Stimulated activated CD4-positive, alpha-beta T cell treated with anti-CD3 and anti-CD28 coated beads, Interleukin-1b, Interleukin-23, amount 100 ng/mL, for 48 hours (primary cell): ENCODE measurements at places on chromosomes 12 and 14.

DNA sequence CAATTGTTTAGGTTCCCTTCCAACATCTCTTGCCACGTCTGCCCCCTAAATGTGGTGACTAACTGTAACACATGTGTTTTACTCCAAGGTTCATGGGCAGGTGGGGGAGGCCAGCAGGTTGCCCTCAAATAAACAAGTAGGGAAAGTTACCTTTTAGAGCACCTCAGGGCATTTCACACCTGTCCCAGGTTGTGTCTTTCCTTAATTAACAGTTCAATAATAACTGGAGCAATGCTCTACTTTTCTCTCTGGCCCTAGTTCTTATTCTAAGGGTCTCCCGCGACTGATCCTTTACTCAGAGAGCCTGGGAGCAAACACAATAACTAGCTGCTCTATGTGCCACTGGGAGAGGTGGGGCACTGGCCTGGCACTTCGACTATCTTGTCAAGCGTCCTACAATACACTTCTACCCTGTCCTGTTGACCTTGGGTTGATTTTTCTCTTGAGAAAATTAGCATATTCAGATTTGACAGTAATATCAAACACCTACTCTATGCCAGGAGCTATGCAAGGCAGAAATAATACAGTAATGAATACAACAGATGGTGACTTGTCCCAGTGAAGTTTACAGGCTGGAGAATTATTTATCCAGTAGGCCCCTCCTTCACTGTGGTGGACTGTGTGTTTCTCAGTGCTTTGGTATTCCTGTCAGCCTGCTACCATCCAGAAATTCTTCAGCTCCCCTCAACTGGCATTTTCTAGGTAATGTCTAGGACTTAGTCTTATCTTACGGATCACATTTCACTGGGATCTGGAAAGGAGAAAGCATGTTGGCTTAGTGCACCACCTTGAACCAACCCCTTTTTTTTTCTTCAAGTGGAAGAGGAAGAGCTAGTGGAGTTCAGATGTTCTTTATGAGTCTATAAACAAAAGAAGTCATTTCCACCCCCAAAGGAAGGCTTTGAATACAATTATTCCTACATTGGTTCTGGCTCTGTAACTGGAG is 202.6 kb downstream of the CRADD start:
- DNase-seq: no peak

GRCh38 chr12:109830718-109831117 is 2.5 kb downstream of the TRPV4 start:
- no peak for DNase-seq

- DNase-seq: no peak
Measured at GRCh38 chr12:121523741-121524140, 57.1 kb downstream of the KDM2B start.

- DNase-seq: no peak
Measured at GRCh38 chr12:44287545-44287944, 451.7 kb downstream of the TMEM117 start.

GRCh38 chr12:127014079-127014478 is 1252.9 kb upstream of the TMEM132C start:
- no peak for DNase-seq

DNA sequence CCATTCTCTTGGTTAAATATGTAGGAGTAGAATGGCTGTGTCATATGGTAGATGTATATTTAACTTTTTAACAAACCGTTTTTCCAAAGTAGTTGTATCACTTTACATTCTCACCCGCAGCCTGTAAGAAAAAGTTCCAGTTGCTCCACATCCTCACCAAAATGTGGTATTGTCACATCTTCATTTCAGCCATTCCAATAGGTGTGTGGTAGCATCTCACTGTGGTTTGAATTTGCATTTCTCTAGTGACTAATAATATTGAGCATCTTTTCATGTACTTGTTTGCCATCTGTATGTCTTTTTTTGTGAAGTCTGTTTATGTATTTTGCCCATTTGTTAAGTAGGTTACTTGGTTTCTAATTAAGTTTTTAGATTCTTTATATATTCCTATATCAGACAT is 78.6 kb downstream of the TBK1 start:
- DNase-seq: no peak

DNA sequence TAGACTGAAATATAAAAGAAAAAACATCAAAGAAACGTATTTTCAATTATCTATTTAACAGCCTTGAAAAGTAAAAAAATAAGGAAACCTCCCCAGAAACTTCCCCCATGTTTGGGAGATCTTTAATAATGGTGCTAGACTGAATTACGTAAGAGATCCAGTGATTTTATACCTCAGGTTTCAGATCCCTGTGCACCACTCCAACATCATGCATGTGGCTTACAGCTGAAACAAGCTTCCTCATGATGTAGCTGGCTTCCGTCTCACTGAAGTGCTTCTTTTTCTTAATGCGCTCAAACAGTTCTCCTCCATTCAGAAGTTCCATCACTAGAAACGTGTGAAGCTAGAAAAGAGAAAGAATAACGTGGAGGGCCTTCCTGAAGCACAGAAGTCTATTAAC is 78.0 kb upstream of the TTC7B start:
- no peak for DNase-seq

GRCh38 chr14:78028471-78028870 is 141.7 kb upstream of the NRXN3 start:
- no peak for DNase-seq

DNA sequence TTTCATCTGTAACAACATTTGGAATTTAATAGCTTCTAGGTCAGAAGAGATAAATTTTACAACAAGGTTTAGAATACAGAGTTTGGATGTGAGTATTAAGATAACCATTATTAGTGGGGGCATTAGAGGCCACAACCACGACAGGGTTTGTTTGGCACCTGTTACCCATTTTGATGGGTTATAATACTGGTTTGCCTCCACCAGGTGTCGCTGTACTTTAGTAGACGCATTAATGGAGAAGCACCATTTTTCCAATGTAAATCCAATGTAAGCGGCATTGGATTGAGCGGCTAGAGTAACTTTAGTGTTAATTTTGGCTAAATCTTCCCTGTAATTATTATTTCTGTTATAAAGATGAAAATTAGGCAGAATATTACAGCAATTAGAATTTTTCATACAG is 136.2 kb downstream of the SLCO1B3 start:
- no peak for DNase-seq

DNA sequence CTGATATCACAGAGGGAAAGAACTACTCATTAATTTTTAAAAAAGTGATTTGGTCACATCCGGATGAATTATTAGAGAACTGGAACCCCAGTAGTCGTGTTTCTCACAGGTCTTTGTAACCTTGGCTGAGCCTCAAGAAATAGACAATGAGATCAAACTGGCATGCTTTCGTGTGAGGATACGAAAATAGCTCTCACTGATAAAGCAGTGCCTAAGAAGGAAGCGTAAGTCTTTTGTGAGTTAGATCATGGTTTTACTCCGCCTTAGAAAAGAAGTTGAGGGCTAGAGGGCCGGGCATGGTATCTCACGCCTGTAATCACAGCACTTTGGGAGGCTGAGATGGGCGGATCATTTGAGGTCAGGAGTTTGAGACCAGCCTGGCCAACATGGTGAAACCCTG is 33.8 kb upstream of the GALNT16 start:
- no peak for DNase-seq

GRCh38 chr12:42810006-42810405 is 220.5 kb upstream of the PRICKLE1 start:
- DNase-seq: no peak

- DNase-seq: no peak
Measured at GRCh38 chr12:89878327-89878726, 169.7 kb upstream of the ATP2B1 start.

GRCh38 chr12:57098546-57098945 is 9.6 kb downstream of the NAB2 start:
- no peak for DNase-seq

DNA sequence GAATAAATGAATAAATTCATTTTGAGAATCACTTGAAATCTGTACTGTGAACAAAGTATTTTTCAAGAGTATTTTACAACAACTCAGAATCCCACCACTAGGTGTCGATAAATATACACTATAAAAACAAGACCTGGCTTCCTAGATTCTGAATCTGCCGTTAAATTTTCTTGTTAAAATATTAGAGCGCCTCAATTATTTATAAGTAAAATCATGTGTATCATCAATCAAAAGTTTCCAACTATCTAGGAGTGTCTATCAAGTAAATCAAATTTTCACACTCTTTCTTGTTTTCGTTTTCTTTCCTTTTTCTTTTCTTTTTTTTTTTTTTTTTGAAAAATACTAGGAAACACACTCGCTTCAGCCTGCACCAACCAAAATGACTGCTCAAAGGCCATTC is 179.2 kb upstream of the DCN start:
- DNase-seq: no peak

- no peak for DNase-seq
Measured at GRCh38 chr14:81340201-81340600, 59.9 kb downstream of the STON2 start.

DNA sequence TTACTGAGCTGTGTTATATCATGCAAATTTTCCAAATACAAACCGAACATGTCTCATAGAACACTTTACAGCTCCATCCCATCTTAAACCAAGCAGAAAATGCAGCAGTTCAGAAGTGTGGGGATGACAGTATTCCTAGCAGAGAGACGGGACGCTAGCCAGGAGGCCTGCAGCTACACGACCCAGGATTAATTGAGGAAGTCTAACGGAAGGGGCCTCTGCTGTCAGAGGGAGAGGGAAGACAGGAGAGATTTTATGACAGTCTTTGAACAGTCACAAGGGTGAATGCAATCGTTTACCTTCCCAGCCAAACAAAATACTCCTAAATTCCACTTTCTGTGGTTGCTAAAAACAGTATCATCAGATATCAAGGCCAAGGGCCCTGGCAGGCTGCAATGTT is 261.9 kb downstream of the TMEM132D start:
- DNase-seq: no peak

DNA sequence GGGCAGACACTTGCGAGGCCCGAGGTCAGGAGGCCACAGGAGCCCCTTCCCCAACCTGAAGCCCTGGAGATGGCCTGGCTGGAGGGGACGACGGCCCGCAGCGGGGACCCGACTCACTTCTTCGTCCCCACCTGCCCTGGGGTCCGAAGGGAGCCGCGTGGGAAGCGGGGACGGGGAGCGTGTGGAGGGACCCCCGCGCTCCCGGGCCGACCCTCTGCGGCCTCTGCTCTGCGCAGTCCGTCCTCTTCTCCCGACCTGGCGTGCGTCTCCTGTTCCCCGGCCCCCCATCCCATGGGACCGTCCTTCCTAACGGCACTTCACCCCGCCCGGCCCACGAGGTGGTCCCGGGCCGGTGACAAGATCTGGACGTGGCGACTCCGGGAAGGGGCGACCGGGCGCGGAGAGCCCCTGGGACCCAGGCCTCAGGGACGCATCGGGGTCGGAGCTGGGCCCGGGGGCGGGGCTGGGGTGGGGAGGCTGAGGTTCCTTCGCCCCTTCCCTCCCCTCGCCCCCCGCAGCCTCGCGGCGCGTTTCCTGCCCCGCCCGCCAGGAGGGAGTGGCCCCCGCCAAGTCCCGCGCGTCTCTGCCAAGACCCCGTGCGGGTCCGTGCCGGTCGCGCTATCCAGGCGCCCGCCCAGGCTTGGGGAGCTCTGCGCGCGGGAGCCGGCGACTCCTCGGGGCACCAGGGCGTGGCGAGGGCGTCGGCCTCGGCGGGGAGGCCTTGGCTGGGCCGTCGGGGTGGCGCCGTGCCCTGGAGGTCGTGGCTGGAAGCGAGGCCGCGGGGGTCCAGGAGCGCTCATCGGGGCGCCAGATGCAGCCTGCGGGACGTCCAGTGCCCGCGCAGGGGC is 97.1 kb downstream of the TNFAIP2 start:
- no peak for DNase-seq

- DNase-seq: no peak
Measured at GRCh38 chr12:101789171-101789570, 41.6 kb downstream of the GNPTAB start.

- no peak for DNase-seq
Measured at GRCh38 chr14:76034566-76034965, 49.0 kb downstream of the IFT43 start.

DNA sequence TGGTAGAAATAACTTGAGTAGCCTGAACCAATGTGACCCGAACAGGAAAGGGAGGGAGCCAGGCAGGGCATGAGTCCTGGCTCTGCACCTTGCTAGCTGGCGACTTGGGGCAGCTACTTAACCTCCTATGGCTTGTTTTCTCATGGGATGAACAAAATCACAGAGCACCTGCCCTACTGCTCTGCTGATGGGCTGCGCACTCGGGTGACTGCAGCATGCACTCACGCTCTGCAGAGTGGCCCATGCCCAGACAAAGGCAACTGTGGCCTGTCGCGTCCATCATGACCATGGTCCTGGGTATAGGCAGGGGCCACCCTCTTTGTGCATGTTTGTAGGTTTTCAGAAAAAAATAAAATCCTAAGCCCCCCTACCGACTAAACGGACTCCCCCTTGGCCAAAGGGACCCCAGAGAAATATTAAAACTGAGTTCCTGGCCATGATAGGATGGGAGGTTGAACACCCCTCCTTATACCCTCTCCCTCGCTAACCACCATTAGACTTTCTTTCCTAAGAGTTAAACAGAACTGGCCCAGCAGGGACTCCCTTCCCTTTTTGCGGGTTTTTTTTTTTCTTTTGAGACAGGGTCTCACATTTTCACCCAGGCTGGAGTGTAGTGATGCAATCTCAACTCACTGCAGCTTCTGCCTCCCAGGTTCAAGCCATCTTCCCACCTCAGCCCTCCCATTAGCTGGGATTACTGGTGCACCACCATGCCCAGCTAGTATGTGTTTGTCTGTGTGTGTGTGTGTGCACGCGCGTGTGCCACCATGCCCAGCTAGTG is 32.5 kb downstream of the VWF start:
- no peak for DNase-seq

DNA sequence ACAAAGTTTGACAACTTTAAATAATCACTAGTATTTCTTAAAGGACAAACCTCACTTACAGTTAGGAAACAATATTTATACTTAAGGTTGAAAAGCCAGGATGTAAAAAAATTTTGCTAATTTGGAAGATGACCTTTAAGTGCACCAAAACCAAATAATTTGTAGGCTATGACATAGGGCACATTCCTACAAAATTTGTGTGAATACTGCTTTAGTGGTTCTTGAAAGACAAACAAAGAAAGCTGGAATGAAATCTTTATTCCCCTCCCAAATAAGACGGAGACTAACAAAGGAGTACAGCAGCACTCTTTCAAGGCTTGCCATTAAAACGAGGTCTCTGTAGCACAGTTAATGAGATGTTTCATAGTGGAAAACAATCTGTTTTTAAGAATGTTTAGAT is 45.6 kb downstream of the MSRB3 start:
- no peak for DNase-seq

DNA sequence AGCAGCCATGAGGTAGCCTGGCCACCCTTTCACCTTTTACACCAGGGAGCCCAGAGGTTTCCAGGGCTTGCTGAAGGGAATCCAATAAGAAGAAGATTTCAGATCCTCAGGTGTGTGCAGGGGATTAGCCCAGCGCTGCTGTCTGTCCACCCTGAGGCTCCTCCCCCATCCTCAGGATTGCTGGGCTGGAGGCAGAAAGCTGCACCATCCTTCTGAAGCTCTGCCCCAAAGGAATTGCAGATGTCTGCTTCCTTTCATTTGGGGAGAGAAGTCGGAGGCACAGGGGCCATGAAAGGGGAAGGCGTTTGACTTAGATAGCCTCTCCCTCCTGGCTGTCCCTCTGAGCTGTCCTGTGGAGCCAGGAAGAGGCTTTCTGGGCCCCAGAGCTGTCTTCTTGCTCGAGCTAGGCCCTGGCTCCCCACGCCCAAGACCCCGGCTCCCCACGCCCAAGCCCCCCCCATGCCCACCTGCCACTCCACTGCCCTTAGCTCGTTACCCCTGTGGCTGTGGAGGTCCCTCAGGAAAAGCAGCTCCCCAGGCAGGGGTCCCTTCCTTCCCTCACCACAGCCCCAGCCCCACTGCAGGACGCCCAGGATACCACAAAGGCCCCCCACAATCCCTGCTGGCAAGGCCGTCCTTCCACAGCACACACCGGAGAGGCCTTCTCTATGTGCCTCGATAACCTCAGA is 359.0 kb downstream of the CACNA1C start:
- no peak for DNase-seq

- DNase-seq: no peak
Measured at GRCh38 chr14:78157494-78158437, 12.4 kb upstream of the NRXN3 start.
